Stomach (tissue), 19 donors: ENCODE measurements at places on chromosomes 2 and 18. TPM values are rescaled to one million over a fixed set of nuclear protein-coding genes. Genes with fewer than 3 reads are reported as not detected.

- DNase-seq, result no peak
Observed at GRCh38 chr2:98821629-98822135, 90.8 kb upstream of the MGAT4A start.

- DNase-seq, result peak; percentile 51
Observed at GRCh38 chr2:70767079-70767698, 811 bp downstream of the ADD2 start.

DNA sequence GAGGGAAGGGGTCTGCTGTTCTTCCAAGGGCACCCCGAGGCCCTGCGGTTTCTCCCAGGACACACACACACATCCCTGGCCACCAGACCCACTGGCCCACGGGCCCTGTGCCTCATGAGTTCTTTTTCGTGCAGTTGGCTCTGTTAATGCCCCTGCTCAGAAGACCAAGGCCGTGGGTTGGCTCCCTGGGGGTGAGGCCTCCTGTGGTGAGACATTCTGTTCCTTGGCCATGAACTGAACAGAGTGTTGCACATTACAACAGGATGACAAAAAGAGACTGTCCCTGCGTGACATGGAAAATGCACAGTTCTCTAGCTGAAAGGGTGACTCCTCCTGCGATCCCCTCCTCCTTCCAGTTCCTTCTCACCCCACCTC, 30.7 kb downstream of the SH2D6 start:
- no peak for DNase-seq

The LDAH gene
- total RNA-seq, result 20.0 TPM

The ASIC4 gene
- not detected for total RNA-seq

The CYP1B1 gene
- 42.7 TPM for total RNA-seq

The VIT gene
- total RNA-seq, result not detected

GRCh38 chr2:68237404-68237803, 14.9 kb downstream of the PPP3R1 start:
- DNase-seq, result no peak

The INO80D gene
- total RNA-seq, result 36.5 TPM

The SERPINB4 gene
- total RNA-seq, result not detected

GRCh38 chr2:97747285-97747684, 33.9 kb downstream of the ZAP70 start:
- no peak for DNase-seq

DNA sequence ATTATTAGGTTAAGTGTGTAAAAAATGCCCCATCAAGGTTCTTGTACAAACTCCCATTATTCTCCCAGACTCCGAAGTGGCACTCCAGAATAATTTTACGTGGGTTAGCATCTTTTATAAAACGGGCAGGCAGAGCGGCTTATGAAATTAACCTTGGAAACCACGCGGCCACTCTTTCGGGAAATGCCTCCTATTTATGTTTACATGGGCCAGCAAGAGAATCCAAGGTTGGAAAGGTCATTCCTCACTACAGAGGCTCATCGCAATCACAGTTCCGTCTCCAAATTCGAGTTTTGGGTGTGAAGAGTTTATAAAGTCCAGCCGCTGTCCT, 1.2 kb upstream of the IMPA2 start:
- no peak for DNase-seq

GRCh38 chr18:44916429-44917207, 235.9 kb downstream of the SETBP1 start:
- DNase-seq, result no peak

The ACP1 gene
- total RNA-seq, result 85.8 TPM

GRCh38 chr2:44980751-44981713, 28.2 kb downstream of the SIX2 start:
- no peak for DNase-seq

The PLCD4 gene
- total RNA-seq, result 13.8 TPM

GRCh38 chr18:40866013-40866645, 1088.9 kb upstream of the PIK3C3 start:
- DNase-seq, result no peak

GRCh38 chr2:54670485-54671009, 52.9 kb upstream of the EML6 start:
- DNase-seq, result no peak

GRCh38 chr18:61196750-61197149, 136.5 kb upstream of the CDH20 start:
- DNase-seq, result no peak

The CTNNA2 gene
- not detected for total RNA-seq

The LIMS4 gene
- total RNA-seq, result not detected

- DNase-seq, result no peak
Observed at GRCh38 chr2:72415241-72415661, 267.6 kb upstream of the CYP26B1 start.

The CLIP4 gene
- total RNA-seq, result 9.6 TPM

GRCh38 chr18:39523281-39523680, 1957.7 kb upstream of the CELF4 start:
- peak; percentile 5 for DNase-seq

GRCh38 chr2:218332920-218333645, 23.6 kb upstream of the CATIP start:
- peak; percentile 59 for DNase-seq

The HOXD8 gene
- not detected for total RNA-seq

GRCh38 chr2:221444106-221444505, 128.0 kb downstream of the EPHA4 start:
- no peak for DNase-seq

- DNase-seq, result no peak
Observed at GRCh38 chr2:148501545-148501944, 143.0 kb upstream of the EPC2 start.
